Effector memory CD8-positive, alpha-beta T cell (primary cell): ENCODE measurements at places on chromosomes 2 and 18.

DNA sequence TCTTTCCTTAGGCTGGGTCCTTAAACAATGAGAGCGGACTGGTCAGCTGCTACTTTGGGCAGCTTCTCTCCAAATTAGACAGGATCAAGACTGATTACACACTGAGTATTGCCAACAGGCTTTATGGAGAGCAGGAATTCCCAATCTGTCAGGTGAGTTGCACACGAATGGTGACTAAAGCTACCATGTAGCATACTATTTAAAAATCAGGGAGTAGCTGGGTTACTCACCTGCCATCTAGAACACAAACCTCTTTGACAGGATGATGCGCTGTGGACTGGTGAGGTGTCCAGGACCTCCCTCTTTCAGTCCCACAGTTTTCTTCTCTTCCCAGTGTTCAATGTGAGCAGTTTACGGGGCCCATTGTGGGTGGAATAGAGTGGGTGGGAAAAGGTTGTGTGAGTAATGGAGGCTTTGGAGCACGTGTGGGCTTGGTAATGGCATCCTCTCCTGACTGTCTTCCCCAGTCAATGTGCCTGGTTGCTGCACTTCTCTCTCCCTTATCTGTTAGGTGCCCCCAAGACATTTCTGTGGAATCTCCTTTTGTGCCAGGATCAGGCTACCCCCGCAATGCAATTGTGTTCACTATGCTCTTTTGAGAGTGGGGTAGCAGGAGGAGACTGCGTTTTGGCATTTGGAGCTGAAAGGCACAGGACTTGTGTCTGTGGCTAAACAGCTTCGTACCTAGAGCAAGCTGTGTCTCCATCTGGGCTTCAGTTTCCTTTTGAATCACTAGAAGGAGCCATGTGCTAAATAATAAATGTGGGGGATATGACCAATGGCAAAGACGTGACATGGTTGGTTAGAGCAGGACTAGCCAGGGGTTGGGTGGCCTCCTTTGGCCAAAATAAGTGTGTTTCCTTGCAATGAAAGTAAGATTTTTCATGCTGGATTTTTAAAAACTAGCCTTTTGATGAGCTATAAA is 17.7 kb downstream of the SERPINB12 start:
- DNase-seq, result no peak

DNA sequence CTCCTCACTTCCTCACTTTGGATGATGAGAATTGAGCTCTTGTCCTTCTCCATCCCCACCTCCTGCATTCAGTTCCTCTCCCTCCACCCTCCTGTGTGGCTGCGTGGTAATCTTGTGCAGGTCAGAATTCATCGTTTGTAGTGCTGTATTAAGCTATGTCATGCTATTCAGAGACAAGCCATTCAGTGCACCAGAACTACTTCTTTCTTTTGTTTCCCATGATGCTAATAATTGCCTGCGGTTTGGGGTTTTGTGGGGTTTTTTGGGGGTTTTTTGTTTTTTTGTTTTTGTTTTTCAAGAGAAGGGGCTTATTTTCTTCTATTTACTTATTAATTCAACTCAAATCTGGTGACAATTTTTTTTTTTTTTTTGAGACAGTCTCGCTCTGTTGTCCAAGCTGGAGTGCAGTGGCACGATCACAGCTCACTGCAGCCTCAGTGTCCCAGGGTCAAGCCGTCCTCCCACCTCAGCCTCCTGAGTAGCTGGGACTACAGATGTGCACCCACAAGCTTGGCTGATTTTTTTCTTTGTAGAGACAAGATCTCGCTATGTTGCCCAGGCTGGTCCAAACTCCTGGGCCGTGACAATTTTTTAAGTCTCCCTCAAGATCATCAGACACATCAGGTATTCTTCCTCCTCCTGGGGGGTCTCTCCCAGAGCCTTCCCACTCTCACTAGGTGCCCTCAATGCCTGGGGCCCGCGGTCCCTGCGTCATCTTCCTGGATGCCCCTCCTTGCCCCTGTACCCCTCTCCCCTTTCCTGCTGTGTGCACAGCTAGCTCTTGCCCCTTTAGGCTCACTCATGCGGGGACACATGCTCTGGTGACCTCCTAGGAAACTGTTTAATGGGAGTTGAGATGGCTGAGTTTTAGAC is 37.8 kb downstream of the MAL start:
- no peak for DNase-seq

DNA sequence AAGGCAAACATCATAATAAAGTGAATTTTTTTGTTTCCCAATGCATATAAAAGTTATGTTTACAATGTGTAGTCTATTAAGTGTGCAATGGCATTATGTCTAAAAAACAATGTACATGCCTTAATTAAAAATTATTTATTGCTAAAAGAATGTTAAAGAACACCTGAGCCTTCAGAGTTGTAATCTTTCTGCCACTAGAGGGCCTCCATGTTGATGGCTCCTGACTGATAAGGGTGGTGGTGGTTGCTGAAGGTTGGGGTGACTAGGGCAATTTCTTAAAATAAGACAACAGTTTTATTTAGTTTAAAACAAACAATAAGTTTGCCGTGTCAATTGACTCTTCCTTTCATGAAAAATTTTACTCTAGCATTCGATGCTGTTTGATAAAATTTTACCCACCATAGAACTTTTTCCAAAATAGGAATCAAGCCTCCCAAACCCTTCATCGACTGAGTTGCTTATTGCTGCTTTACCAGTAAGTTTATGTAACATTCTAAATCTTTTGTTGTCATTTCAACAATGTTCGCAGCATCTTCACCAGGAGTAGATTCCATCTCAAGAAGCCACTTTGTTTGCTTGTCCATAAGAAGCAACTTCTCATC is 32.3 kb downstream of the MAP3K2 start:
- DNase-seq, result peak; percentile 35

- no peak for DNase-seq
Measured at GRCh38 chr18:36889321-36889720, 60.4 kb downstream of the KIAA1328 start.

DNA sequence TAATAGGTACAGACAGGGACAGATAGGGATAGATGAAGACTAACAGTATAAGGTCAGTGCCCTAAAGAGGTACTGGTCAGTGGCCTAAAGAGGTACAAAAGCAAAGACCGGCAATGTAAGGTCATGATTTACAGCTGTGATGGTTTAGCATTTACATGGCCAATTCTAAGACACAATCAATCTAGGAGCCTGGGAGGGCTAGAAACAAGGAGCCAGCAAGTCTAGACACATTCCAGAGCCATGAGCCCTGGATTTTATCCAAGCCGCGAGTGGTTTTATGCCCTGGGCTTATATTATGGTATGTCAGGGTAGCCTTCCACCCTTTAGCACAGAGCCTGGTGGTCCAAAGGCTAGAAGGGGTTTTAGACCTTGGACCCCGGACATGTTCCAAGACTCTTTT is 124.2 kb downstream of the CBLN2 start:
- no peak for DNase-seq

GRCh38 chr2:239460780-239461179 is 60.0 kb upstream of the HDAC4 start:
- DNase-seq, result no peak

DNA sequence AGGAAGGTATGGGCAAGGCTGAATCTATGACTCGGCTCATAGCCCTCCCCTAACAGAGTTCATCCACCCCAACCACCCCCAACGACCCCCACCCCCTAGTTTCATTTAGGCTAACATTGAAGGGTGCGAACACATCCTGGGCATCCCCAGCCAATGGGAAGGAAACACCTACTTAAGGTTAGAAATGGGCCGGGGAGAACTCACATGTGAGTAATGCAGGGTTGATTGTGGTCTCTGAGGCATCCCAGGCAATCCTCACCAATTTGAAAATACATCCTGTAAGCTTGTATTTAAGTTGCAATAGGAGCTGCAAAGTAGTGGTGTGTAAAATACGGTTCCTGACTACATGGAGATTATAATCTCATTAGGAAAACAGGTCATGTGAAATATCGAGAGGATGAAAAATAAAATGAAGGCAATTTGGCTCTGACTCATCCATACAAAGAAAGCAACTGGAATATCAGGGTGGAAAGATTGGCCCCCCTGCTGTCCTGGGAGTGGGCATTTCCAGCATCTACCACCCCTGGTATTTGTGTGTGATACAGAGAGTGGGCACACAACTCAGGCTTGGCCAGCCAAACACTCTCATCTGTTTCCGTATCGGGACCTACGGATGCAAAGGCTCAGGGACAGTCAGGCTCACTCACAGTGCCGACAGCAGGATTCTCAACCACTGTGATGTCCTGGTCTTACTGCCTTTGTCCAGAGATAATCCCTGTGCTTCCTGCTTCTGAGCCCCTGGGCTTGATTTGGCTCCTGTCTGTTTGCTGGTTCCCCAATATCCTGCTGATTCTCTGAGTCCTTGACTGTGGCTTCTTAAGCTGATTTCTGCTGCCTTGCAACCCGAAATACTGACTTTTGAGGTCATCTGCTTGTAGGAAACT is 90.0 kb upstream of the NCKAP5 start:
- DNase-seq, result no peak

- DNase-seq, result no peak
Measured at GRCh38 chr2:23700627-23701026, 226.3 kb downstream of the ATAD2B start.

DNA sequence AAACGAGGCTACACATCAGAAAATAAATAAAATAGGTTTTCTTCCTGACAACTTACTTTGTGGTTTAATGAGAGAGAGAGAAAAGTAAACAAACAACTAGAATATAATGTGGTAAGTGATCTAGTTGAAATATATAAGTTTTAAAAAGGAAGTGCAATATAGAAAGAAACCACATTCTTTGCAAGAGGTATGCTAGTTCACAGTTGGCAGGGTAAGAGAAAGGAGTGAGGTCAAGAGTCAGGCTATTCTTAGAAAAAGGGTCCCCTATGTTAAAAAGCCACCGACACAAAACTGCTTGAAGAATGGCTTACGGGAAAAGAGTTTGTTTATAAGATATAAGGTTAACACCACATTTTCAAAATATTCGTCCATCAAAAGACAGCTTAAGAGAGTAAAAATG is 462.1 kb downstream of the ERBB4 start:
- DNase-seq, result no peak

DNA sequence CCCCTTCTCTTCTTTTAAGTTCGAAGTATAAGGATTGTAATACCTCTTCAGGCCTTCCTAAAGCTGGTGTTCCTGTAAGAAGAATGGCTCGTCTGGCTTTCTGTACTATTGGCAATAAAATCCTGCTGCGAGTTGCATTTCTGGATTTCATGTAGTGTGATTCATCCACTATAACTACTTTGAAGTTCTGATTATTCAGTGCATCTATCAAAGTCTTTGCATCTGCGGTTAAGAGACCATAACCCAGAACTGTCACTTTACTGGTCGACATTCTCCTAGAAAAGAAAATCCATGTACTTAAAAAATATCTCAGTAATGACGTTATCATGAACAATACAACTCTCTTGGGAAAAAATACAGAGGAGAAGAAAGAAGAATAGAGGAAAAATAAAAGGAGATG is 181.1 kb downstream of the ZRANB3 start:
- no peak for DNase-seq

- DNase-seq, result no peak
Measured at GRCh38 chr2:193326296-193326695, 1131.6 kb upstream of the TMEFF2 start.

GRCh38 chr2:36387258-36387916 is 31.8 kb downstream of the CRIM1 start:
- no peak for DNase-seq

DNA sequence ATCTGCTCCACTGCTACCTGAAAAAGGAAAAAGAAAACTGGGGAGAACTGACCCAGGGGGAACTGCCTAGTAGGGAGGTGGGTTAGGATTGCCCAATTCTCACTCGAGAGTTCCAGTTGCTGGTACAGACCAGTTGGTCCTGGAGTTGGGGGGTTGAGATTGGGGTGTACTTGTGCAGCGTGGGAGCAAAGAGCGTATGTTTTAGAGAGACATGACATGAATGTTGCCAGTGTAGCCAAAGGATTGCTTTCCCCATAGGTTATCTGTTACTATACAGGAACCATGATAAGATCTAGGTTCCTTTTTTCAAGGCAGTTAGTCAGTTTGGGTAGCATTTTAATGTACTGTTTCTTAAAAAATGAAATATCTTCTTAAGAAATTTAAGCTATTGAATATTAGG is 68.6 kb downstream of the APLF start:
- no peak for DNase-seq

- no peak for DNase-seq
Measured at GRCh38 chr2:54347622-54348021, 91.6 kb upstream of the TSPYL6 start.

DNA sequence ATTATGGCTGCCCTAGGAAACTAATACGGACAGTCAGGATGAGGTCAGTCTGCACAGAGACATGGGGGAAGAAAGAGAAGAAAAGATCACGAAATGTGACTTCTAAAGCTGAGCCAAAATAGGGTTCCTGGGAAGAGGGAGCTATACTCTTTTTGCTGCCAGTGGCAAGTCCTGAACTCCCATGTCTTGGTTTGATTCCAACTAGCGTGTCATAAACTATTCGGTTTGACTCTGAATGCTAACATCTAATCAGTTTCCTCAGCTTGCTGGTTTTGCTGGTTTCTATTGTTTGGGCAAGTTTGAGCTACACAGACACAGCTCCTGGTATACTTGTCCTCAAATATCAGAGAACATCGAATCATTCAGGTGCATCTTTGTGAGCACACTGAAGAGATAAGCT is 80.5 kb upstream of the CYP1B1 start:
- DNase-seq, result no peak

DNA sequence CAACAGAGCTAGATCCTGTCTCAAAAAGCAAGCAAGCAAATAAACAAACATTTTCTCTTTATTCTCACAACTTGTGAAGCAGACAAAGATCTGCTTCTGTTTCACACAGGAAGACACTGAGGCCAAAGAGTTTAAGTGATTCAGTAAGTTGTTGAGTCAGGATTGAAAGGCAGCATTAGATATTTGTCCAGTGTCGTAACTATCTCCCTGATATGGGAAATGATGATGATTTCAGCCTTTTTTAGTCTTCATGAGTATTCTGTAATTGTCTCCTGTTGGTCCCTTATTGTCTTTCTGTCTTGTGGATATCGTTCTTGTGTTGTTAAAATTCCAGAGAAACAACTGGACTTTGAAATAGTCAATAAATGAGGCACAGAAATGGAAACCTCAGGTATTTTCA is 59.6 kb downstream of the GATA6 start:
- DNase-seq, result no peak

DNA sequence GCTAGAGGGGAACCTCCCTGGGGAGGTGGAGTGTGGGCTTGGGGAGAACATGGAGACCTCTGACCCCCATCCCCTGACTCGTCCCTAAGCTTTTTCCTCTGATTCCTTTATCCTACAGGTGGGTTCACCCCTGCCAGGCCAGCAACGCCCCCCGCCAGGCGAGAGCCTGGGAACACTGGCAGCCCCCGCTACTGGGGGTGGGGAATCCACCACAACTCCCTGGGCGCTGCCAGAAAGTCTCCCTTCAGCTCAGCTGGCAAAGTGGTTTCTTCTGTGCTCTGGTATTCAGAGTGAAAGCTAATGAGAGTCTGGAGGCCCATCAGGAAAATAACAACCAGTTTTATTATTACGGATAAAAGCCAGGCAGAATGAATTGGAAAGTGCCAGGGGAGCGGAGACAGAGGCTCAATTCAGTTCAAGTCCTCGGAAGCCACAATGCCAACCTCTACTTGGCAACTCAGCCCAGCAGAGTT is 2.8 kb downstream of the DIPK1C start:
- no peak for DNase-seq

GRCh38 chr2:199405241-199405640 is 52.5 kb downstream of the SATB2 start:
- DNase-seq, result no peak

GRCh38 chr2:186949726-186950256 is 100.8 kb upstream of the ZSWIM2 start:
- DNase-seq, result no peak

- peak; percentile 25 for DNase-seq
Measured at GRCh38 chr2:73156539-73157124, 43.9 kb upstream of the RAB11FIP5 start.

GRCh38 chr2:75710220-75710576 is 517 bp downstream of the GCFC2 start:
- DNase-seq, result no peak
